ENCODE measurements at places on chromosomes 2 and 18.

DNA sequence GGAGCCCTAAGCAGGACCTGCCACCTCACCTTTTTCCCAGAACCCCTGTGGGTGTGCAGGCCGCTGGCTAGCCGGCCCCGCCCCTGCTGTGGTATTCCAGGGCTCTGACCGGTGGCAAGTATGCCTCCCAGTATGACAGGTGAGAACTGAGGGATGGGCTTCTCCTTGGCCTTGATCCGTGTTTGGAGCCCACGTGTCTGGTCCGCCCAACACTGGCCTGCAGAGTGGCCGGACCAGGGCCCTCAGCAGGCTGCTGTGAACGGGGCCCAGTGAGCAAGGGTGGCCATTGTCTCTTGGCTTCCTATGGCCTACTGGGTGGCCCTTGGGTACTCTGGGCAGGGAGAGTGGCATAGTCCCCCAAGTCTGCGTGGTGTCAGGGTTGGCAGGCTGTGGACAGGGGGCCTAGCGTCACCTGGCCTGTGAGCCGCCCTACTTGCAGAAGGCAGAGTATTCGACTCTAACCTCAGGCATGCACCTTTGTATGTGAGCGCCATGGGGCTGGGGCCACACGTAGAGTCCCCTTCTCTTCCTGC is 1.8 kb downstream of the RNPEPL1 start:
- no peak for DNase-seq

- no peak for DNase-seq
These were observed 8.5 kb downstream of the GREB1 start for GRCh38 chr2:11542275-11542819.

DNA sequence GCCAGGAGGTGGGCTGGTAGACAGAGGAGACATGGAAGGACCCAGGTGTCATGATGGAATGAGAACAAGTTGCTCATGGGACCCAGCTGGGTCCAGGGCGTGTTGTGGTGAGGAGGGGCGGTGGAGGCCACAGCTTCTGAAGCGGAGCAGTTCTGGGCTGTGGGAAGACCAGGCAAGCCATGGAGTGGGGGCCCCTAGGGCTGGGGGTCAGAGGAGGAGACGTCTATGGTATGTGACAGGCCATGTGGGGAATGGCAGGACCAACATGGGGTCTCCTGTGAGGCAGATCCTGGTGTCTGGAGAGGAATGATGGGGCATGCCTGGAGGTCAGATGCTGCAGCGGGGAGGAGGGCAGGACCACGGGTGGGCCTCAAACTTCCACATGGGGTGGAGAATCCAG is 16.9 kb downstream of the MYO7B start:
- DNase-seq: no peak

DNA sequence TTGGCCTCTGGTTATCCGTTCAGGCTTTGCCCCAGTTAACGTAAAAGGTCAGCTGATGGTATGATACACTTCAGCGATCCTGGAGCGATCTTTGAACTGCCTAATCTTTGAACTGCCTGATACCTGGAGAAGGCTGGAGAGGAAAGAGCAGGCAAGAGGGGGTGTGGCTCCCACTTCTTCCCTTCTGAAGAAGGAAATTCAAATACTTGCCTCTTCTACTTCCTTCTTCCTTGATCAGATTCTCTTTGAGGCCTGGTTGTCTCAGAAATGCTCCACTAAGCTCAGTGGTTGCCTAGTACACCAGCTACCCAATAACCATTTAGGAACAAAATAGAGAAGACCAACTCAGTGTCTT is 619 bp downstream of the GALM start:
- DNase-seq: peak; percentile 18

DNA sequence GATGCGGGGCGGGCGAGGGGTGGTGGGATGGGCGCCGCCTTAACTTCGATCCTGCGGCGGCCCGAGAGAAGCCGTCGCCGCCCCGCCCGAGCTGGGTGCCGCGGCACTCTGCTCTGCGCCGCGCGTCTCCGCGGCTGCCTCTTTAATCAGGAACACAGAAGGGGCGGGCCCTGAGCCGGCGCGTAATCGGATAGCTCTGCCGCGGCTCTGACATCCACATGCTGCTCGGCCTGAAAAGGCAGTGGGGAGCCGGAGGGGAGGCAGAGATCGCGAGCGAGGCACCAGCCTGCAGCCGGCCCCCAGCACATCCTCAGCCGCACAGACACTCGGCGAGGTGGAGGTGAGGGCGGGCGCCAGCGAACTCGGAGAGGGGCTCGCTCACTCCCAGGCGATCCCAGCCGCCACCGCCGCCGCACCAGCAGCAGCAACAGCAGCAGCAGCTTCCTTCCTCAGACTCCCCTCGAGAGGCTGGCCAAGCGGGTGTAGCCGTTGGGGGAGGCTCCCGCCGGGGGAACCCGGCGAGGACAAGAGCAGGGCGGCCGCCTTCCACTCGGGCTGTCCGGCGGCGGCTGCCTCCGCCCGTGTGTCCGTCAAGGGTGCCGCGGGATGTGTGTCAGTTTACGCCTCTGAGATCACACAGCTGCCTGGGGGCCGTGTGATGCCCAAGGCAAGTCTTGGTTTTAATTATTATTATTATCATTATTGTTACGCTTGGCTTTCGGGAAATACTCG is at the start of gene NRP2:
Gene NRP2, plus strand, starts transcription at position 263 of the 732 bp plus-strand sequence. CDS start 790 bp downstream, outside the sequence.
- DNase-seq: peak; percentile 87

- no peak for DNase-seq
These were observed 13.2 kb upstream of the DCDC2C start for GRCh38 chr2:3689998-3690748.

GRCh38 chr2:46229134-46230063 is 67.8 kb upstream of the EPAS1 start:
- DNase-seq: no peak

GRCh38 chr2:131031431-131031841 is 61.8 kb downstream of the FAM168B start:
- DNase-seq: no peak

DNA sequence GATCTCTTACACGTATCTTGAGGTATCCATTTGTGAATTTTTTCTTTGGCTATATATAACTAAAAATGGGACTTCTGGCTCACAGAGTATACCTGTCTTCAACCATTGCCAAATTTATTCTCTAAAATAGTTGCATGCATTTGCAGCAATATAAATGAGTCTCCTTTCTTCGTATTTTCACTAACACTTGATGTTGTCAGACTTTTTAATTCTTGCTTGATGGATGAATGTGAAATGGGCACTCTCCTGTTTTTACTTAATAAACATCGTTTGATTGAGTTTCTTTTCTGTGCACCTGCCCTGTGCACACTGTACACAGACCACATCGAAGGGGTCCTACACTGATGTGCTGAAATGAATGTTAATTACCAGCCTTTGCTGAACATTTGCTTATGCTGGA is 121.8 kb downstream of the DDX1 start:
- no peak for DNase-seq

DNA sequence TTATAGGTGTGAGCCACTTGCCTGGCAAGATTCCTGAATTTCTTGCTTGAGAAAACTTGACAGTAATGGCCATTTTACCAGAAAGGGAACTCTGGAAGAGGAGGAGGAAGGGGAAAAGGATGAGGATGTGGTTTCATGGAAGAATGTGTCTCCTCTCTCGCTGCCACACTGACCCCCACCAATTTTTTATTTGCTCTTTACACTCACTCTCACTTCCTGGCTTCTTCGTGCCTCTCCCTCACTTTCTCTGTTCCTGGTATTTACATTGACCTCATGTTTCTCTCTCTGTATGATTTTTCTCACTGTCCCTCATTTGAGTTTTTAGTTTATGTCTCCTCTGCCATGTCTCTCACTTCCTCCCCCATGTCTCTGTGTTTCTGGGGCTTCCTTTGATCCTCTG is 134.5 kb upstream of the CAB39 start:
- DNase-seq: peak; percentile 24

DNA sequence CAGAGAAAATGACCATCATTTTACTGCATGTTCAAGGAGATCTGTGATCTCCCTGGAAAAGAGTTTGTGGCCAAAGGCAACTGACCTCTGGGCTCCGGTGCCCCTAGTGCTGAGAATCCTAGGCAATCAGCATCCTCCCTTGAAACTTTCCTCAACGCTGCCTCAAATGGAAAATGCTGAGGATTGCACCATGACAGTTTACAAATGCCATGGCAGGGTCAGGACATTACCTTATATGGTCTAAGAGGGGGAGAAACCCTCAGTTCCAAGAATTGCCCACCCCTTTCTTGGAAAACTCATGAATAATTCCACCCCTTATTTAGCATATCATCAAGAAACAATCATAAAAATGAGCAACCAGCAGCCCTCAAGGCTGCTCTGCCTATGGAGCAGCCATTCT is 48.3 kb downstream of the ALPK2 start:
- DNase-seq: peak; percentile 80

GRCh38 chr2:153497938-153498629 is 19.5 kb upstream of the RPRM start:
- DNase-seq: no peak

- DNase-seq: peak; percentile 96
These were observed 118.1 kb upstream of the EPAS1 start for GRCh38 chr2:46179037-46179621.

DNA sequence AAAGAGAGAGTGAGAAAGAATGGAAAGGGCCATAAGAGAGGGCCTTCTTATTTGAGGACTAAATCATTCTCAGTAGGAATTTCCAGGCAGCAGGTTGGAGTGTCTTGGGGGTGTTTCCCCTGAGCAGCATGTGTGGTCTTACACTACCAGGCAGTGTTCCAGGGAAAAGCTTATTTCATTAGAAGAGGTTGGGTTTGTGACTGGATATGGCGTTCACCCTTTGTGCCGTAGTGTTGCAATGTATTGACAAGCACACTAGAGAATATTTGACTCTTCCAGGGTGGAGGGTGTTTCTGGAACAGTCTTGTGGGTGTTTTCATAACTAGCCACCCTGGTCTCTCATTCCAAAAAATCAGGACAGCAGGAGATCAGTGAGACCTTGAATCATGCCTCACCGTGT is 105.5 kb downstream of the NRP2 start:
- DNase-seq: no peak

DNA sequence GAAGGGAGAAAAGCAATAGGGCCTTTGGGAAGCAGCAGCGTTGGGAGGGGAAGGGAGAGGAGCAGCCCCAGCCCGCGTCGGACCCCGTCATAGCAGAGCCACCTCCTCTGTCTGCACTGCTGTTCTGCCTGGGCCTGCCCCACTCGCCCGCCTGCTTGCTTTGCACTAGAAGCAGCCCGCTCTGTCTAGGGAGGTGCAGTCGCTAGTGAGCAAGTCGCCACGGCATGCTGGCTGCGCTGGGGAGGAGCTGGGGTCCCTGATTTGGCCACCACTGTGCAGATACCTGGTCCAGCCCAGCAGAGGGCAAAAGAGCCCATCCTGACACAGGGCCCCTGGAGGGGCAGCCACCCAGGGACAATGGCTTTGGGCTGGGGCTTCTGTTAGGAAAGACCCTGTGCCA is 8.0 kb upstream of the TMEM214 start:
- DNase-seq: no peak

- no peak for DNase-seq
These were observed 1120.1 kb upstream of the FAM98A start for GRCh38 chr2:34719206-34719605.

DNA sequence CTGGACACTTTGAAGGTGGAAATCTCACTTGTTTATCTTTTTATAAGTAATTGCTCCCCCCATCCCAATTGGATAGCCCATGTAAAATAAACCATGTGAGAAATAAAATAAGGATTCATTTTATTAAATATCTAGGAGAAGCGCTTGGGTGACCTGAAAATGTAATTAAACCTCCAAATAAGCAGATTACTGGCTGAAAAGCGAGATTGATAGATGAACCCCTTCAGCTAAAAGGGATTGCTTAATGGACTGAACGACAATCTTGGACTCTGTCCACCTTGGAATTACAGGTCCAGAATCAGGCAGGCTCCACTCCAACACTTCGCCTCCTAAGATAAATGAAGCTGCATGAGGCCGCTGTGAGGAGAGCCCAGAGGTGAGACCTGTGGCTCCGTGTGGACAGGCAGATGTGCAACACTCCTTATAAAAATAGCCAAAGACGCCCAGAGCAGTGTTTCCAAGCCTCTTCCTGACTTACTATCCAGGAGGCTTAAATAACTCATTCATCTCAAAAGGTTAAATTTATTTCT is 441.5 kb downstream of the MTX2 start:
- DNase-seq: no peak

GRCh38 chr2:136985044-136985443 is 219.7 kb downstream of the THSD7B start:
- DNase-seq: peak; percentile 14

- DNase-seq: no peak
These were observed 69.1 kb upstream of the PXDN start for GRCh38 chr2:1813371-1813770.

GRCh38 chr2:69292256-69292655 is 94.8 kb downstream of the GFPT1 start:
- DNase-seq: no peak

- no peak for DNase-seq
These were observed 10.9 kb downstream of the SERPINB5 start for GRCh38 chr18:63487676-63488075.

DNA sequence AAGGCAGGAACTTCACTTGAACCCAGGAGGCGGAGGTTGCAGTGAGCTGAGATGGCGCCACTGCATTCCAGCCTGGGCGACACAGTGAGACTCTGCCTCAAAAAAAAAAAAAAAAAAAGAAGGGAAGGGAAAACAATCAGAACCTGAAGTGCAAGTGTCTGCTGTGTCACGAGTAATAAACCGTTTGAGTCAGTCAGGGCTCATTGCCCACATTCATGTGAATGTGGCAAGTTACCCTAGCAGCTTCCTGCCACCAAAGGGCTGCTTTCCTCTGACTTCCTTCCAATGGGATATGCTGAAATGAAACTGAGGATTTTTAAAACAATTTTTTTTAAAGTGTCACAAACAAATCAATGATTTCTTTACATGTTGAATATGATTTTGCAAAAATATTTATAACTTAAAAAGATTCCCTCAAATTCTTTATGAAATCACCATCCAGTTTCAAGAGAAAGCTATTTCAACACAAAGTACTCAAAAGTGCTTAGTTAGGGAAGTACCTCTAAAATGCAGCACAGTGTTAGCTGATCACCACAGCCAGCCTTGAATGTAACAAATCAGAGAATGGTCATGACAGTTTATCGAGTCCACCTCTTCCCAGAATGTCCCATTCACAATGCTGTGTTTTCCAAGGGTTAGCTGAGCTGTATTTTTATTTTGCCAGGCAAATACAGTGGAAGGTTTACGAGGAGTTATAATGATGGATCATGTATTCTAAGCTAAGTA is 36.4 kb downstream of the WDSUB1 start:
- DNase-seq: peak; percentile 86

GRCh38 chr2:226050822-226051221 is 651.3 kb downstream of the NYAP2 start:
- peak; percentile 18 for DNase-seq

DNA sequence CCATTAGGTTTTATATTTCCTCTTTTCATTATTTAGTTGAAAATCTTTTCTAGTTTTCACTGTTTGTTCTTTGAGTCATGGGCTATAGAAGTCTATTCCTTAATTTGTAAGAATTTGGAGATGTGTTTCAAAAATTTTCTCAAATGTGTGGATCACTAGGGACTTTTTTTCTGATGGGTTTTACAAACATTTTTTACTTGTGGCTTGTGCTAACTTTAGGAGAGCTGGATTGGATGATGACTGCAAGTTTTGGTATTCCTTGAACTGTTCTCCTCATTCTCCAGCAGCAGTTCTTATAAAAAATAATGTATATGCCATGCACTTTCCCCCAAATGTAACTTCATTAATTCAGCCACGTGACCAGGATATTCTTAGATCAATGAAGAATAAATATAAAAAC is 94.7 kb upstream of the CWC22 start:
- DNase-seq: no peak
